ENCODE measurements at places on chromosomes 7 and 10.
A peak's percentile ranks its signal among the peaks of the same experiment; 100 is the strongest.

DNA sequence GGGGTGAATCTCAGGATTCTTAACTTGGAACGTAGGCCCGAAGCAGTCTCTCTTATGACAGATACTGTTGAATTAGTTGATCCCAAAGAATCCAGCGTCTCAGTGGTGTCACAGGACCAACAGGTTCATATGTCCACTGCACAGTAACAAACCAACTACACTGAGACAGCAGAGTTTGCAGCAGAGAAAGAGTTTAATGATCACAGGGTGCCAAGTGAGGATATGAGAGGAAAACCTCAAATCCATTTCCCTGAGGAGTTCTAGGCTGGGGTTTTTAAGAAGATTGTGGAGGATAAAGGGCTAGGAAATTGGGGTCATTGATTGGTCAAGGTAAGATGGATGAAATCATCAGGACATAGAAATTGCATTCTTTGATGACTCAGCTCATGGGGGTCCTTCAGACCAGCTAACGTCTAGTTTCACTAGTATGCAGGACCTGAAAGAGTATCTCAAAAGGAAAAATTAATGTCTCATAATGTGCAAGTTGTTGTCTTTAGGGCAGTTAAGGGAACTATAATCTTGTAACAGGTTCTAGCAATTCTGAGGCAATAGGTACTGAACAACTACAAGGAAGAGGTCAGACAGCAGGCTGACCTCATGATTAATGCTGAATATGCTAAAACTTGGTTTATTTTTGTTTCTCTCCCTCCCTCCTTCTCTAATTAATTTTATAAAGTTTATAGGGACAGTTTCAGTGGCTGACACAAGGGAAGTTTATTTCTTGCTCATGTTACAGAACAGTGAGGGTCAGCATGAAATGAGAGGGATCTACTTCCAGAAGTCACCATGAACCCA is 310.9 kb upstream of the NEBL start:
- no peak for DNase-seq

GRCh38 chr7:5697754-5698424 is 83.6 kb downstream of the RNF216 start:
- DNase-seq, result no peak

- no peak for DNase-seq
Observed at GRCh38 chr7:101747879-101748345, 69.5 kb upstream of the CUX1 start.

DNA sequence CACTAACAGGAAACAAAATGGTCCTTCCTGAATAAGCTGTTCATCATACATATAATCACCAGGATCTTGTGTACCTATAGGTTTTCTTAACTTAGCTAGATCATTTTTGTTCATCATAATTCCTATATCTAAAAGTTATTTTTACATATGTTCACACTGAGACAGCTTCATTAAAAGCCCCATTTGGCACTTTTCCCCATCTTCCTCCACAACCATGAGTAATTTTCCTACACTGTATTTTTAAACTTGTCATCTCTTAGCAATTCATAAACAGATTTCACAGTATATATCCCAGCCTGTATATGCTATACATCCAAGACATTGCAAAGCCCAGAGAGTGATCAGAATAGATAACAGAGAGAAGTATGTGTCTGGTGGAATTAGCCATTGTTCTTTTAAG is 28.3 kb downstream of the ZNF365 start:
- no peak for DNase-seq

- DNase-seq, result no peak
Observed at GRCh38 chr10:79181698-79182521, 113.1 kb downstream of the ZMIZ1 start.

DNA sequence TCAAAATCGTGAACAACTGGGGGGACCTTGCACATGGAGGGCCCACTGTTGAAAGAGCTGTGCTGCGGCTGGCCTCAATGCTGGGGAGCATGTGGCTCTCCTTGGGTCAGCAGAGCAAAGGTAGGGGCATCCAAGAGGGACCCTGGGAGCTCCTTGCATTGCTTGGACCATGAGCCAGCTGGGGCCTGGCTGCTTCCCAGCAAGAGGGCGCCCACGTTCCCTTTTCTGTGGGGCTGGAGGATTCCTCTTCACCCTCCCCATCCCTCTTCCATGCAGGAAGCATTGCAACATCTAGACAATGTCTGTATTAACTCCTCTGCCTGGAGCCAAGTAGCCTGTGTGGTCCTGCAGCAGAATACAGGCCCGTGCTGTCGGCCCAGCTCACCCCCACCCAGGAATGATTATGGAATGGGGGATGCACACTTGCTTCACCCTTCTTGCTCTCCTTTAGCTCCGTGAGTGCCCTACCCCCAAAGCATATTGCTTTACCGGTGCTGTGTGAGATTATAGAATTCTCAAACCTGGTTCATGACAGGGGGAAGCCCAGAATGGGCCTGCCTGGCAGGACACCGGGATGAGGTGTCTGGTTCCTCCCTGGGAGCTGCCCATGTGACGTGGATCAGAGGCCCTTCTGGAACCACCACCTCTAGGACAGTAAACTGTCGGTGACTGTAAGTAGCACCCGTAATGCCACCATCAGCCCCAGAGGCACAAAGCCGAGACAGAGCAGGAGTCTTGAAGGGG is 61.9 kb downstream of the SYPL1 start:
- peak; percentile 91 for DNase-seq

- no peak for DNase-seq
Observed at GRCh38 chr10:129390726-129391125, 76.3 kb upstream of the MGMT start.

GRCh38 chr10:28841625-28842024 is 164.3 kb downstream of the BAMBI start:
- DNase-seq, result peak; percentile 67

- DNase-seq, result no peak
Observed at GRCh38 chr7:79598351-79598750, 144.9 kb upstream of the MAGI2 start.

GRCh38 chr10:69738858-69739435 is 62.8 kb upstream of the COL13A1 start:
- no peak for DNase-seq

- peak; percentile 79 for DNase-seq
Observed at GRCh38 chr7:79290841-79291497, 162.5 kb downstream of the MAGI2 start.

GRCh38 chr7:83559887-83560286 is 89.1 kb downstream of the SEMA3E start:
- DNase-seq, result no peak

DNA sequence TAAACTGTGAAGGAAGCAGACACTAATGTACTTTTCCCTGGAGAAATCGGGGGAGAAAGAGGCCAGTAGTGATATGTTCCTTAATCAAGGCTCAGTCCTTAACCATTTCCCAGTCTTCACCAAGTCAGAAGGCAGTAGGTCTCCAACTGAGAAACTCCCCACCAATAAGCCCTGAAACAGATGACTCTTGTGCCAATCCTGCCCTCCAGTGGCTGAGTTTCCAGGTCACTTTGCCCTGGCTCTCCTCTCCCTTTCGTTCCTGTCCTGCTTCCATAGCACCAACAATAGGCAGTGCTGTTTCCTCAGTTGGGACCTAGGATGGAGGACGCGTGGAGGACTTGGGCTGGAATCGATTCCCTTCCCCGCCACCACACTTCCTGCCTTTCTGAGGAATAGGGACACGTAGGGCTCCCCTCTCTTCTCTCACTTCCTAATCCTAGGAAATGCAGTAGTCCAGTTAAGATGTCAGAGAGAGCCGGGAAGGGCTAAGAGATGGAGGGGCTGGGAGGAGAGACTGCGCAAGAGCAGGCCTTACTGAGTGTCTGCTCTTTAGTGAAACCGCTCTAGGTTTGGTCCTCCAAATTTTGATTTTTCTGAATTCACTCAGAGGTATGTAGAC is 23.4 kb downstream of the ATOH7 start:
- peak; percentile 82 for DNase-seq

DNA sequence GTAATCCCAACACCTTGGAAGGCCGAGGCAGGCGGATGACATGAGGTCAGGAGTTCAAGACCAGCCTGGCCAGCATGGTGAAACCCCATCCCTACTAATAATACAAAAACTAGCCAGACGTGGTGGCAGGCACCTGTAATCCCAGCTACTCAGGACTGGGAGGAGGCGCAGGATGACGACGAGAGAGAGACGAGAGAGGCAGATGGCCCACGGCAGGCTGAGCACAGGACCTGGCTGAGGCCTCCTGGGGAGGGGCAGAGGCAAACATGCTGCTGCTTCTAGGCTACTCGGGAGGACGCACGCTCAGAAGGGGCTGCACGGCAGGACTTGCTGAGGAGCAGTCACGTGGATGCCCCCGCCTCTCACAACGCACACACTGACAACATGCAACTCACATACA is 22.4 kb downstream of the DIP2C start:
- no peak for DNase-seq

- peak; percentile 28 for DNase-seq
Observed at GRCh38 chr7:90599038-90599437, 2.9 kb downstream of the CDK14 start.

- DNase-seq, result peak; percentile 44
Observed at GRCh38 chr10:8054244-8054493, 319 bp upstream of the GATA3 start.

- no peak for DNase-seq
Observed at GRCh38 chr7:68205826-68206225, 1209.2 kb downstream of the TYW1 start.

- DNase-seq, result no peak
Observed at GRCh38 chr10:107033799-107034422, 130.6 kb downstream of the SORCS1 start.

GRCh38 chr10:17652585-17652984 is 8.6 kb downstream of the STAM start:
- DNase-seq, result no peak

GRCh38 chr7:9711259-9711918 is 1262.3 kb upstream of the PHF14 start:
- no peak for DNase-seq

- no peak for DNase-seq
Observed at GRCh38 chr7:11753433-11753832, 78.6 kb downstream of the THSD7A start.

DNA sequence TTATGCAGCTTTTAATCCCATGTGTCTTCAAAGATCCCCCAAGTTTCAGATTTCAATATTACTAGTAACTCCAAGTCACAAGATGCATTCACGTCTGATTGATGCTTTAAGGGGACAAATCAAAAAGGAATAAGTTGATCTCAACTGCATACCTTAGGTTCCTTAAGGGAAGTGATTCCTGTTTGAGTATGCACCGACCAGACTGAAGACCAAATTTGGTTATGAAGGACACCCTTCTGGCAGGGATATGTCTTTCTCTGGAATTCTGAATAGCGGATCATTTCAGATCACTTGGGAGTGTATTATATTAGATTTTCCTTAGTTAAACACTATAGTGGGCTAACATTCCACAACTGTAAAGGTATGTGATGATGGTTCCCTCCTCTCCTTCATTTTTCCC is 4.3 kb downstream of the KIF5B start:
- peak; percentile 20 for DNase-seq

- peak; percentile 83 for DNase-seq
Observed at GRCh38 chr7:40586197-40586596, 451.4 kb downstream of the SUGCT start.

- no peak for DNase-seq
Observed at GRCh38 chr7:112699725-112700513, 90.3 kb downstream of the TMEM168 start.

- no peak for DNase-seq
Observed at GRCh38 chr10:130400890-130401289, 264.7 kb downstream of the GLRX3 start.

DNA sequence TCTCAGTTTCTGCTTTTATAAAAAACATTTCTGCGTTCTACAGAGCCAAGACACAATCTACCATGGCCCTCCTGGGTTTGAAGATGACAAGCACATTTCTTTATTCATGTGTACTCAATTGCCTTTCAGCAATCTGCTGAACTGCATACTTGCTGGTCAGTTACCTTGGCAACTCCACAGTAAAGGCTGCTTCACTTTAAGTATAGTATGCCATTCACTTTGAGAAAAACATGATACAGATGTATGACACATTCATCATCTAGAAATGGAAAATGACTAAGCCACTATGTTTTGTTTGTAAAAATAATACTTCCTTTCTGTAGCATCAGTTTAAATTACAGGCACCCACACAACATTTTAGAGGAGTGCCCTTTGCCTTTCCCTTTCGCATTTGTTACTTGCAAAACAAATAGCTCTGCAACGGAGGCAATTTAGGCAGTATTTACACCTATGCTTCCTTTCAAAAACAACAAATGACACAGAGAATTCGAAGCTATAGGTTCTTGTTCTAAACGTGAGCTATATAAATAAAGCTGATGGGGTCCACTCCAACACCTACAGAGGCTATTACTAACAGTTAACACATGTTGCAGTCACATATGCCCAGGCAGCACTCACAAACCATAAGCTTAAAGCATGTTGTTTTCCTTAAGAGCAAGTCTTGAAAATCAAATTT is 23.5 kb downstream of the SGCE start:
- peak; percentile 92 for DNase-seq

DNA sequence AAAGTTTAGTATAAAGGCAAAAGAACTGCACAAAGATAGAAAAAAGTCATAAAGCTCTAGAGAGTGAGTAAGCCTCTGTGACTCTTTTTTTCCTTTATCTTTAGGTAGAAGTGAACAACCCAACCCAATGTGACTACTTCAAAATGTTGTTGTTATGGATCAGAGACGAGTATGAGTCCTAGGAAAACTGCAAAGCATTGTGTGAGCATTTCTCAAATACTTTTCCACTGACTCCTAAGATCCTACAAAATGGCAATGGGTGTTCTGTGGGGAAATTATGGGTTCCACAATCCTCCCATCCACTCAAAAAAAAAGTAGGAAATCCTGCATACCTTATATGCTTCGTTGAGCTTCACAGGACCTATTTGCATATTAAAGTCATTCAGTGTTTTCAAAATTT is 177.1 kb downstream of the DGKI start:
- peak; percentile 93 for DNase-seq

DNA sequence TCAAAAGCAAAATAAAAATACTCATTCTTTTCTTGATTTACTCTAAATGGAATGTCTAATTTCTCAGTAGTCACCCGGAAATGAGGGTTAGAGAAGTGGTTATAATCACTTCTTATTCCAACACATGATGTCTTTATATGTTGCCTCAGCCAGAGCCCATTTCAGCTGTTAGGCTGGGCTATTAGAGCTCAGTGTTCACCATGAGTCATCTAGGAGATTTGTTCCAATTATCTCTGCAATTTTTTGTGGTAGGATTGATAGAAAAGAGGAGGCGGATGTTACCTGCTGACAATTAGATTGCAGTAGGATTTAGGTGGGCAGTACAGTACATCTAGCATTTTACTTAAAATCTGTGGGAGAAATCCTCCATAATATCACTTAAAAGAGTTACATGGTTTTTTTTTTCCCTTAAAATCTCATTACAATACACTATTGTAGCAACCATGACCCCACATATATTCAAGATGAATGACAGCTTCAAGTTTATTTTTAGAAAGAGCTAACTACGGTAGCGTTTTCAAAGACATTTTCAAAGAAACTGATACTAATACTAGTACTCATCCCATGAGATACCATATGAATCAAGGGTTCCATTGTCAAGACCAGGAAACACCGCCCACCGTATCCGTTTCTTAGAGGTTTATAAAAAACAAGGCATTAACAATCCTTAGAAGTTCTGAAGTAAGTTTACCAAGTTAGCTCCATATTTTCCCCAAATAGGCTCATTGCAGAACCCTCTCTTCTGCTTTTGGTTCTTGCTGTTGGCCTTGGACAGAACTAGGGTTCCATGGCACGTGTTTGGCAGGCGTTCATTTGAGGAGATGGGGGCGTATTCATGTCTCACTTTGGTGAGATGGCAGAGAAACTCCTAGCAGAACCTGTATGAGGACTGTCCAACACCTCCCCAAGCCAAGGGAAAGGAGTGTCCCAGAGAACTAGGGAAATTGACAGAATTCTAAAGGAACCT is 10.4 kb downstream of the CPA2 start:
- peak; percentile 66 for DNase-seq

GRCh38 chr7:133428326-133428725 is 175.4 kb downstream of the EXOC4 start:
- no peak for DNase-seq

- DNase-seq, result peak; percentile 55
Observed at GRCh38 chr10:97683556-97684367, 3.3 kb downstream of the AVPI1 start.
